A549 treated with GW870086 at 1 μM for 4 hours (cell line): ENCODE measurements at places on chromosomes 7 and 10. TPM values are rescaled to one million over a fixed set of nuclear protein-coding genes. Genes with fewer than 3 reads are reported as not detected.

Gene VSTM4
- 0.24 to 0.50 TPM (median 0.35 TPM) in 5 replicates for total RNA-seq

Gene HABP2
- 0.07 to 0.17 TPM (median 0.14 TPM) in 5 replicates for total RNA-seq

Gene HHEX
- 12.0 to 13.9 TPM (median 12.4 TPM) in 5 replicates for total RNA-seq

Gene PCBD1
- total RNA-seq: 180 to 257 TPM (median 238 TPM) in 5 replicates

Gene MKX
- not detected in 5 replicates for total RNA-seq

Gene SGCE
- 47.9 to 55.9 TPM (median 50.2 TPM) in 5 replicates for total RNA-seq

Gene LIPJ
- not detected in 5 replicates for total RNA-seq

Gene MLXIPL
- 1.2 to 1.5 TPM (median 1.3 TPM) in 5 replicates for total RNA-seq

Gene NUTM2E
- total RNA-seq: 0.23 to 0.87 TPM (median 0.43 TPM) in 5 replicates

Gene ST8SIA6
- 0.08 to 0.13 TPM in 2 of 5 replicates, not detected in the others for total RNA-seq

Gene CALHM3
- total RNA-seq: 0.10 to 0.35 TPM (median 0.22 TPM) in 4 of 5 replicates, not detected in the other

Gene SPDYE1
- total RNA-seq: not detected in 5 replicates

Gene SPOCK2
- 0.24 to 0.51 TPM (median 0.36 TPM) in 5 replicates for total RNA-seq

Gene ITPRID1
- not detected in 5 replicates for total RNA-seq

Gene PTPRN2
- total RNA-seq: 0.48 to 1.1 TPM (median 0.84 TPM) in 5 replicates

Gene TWIST1
- 1.6 to 3.9 TPM (median 3.0 TPM) in 5 replicates for total RNA-seq

Gene MRPS17
- 24.5 to 34.0 TPM (median 27.6 TPM) in 5 replicates for total RNA-seq

Gene SPACDR
- 0.65 to 1.3 TPM (median 0.70 TPM) in 5 replicates for total RNA-seq

Gene GPR85
- total RNA-seq: not detected in 5 replicates

Gene LRRN3
- total RNA-seq: 0.03 to 0.05 TPM in 2 of 5 replicates, not detected in the others

Gene OPN4
- total RNA-seq: not detected in 5 replicates

Gene ZNF853
- 1.7 to 2.9 TPM (median 2.5 TPM) in 5 replicates for total RNA-seq

Gene TMEM229A
- total RNA-seq: not detected in 5 replicates

Gene CDHR3
- 4.0 to 6.3 TPM (median 4.9 TPM) in 5 replicates for total RNA-seq

Gene VIPR2
- 0.03 TPM in 1 of 5 replicates, not detected in the others for total RNA-seq

Gene HMX2
- total RNA-seq: 0.14 to 0.25 TPM in 2 of 5 replicates, not detected in the others

Gene MOGAT3
- not detected in 5 replicates for total RNA-seq

Gene CYP26C1
- not detected in 5 replicates for total RNA-seq

Gene BAMBI
- 12.4 to 16.5 TPM (median 14.3 TPM) in 5 replicates for total RNA-seq
